Pericardium fibroblast (primary cell): ENCODE measurements at places on chromosomes 16 and 17. TPM values are rescaled to one million over a fixed set of nuclear protein-coding genes. Genes with fewer than 3 reads are reported as not detected.

Gene TCAP
- total RNA-seq: 0.12 and 3.8 TPM in 2 replicates

Gene C17orf100
- 0.26 and 2.9 TPM in 2 replicates for total RNA-seq

Gene USP7
- total RNA-seq: 44.7 and 57.3 TPM in 2 replicates

Gene MYH1
- total RNA-seq: 0.09 TPM in 1 of 2 replicates, not detected in the other

Gene KRT23
- total RNA-seq: not detected in 2 replicates

Gene NHLRC4
- total RNA-seq: 3.8 and 5.0 TPM in 2 replicates

Gene ACE
- 22.8 and 41.0 TPM in 2 replicates for total RNA-seq

Gene KRTAP9-8
- not detected in 2 replicates for total RNA-seq

Gene ZP2
- total RNA-seq: not detected in 2 replicates
